ENCODE measurements at places on chromosomes 3 and 15.

DNA sequence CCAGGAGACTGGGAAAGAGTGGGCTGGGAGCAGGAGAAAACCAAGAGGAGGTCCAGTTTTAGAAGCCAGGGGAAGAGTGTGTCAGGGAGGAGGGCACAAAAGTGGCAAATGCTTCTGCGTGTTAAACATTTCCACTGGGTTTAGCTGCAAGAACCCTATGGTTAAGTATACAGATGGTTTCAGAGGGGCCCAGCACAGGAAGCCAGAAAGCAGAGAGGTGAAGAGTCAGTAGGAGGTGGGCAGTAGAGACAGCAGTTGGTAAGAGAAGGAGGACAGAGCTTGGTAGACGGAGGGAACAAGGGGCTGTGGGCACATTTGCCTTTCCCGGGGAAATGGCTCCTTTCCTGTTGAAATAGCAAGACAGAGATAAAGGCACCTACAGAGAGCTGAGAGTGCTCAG is 133.8 kb downstream of the EPHB1 start:
- DNase-seq = no peak

- DNase-seq = peak; percentile 7
Observed at GRCh38 chr3:108877901-108878300, 55.3 kb downstream of the TRAT1 start.

DNA sequence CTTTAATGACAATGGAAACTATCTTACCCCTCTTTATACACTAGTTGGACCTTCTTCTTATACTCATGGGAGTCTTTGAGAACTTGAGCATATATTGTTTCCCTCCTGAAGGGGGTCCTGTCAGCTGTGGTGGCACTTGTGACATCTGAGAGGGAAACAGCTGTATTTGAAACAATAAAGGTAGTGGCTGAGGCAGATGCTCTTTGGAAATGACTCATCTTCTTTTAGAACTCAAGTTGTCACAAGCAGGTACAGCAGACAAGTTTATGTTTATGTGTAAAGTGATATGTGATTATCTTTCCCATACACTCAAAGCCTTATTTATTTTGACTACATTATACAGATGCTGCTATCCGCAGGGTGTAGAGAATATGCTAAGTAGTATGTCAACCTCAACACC is 220.0 kb upstream of the GRM7 start:
- no peak for DNase-seq

DNA sequence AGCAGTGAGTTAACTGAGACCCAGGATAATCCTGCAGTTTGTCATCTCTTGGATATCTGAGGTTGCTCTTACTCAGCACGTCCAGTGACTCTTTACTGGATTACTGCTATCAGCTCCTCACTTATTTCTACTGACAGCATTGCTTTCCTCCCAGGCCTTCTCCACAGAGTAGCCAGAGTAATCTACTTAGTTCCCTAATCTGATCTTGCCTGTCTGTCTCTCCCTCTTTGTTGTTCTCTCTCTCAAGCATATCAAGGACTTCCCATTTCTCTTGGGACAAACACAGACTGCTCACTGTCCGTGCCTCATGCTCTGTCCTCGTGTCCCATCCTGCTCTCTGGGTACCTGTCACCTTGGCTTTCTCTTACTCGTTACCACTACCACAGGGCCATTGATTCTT is 376.2 kb downstream of the FEZF2 start:
- DNase-seq = no peak

DNA sequence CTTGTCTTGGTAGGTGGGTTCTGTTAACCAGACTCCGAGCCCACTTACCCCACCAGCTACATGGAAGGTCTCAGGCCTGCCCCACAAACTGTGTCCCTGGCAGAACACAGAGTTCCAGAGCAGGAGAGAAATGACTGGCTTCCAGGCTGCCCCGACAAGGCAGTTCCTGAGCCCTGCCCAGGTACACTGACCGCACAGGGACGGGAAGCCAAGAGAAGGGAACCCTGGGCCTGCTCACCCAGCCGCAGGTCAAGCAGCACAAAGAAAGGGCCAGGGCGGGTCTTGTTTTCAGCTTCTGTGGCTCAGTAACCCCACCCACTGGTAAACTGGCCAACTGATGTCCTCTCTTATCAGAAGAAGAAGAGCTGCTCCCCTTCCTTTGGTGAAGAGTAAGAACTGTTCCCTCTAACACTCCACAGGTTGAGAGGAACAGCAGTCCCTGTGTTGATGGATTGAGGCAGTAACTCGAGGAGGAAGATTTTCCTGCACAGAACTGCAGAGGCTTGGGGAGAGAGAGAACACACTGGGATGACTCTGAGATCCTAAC is 68.4 kb downstream of the CRTC3 start:
- no peak for DNase-seq

- DNase-seq = no peak
Observed at GRCh38 chr3:189794518-189794917, 163.3 kb downstream of the TP63 start.

GRCh38 chr15:60563539-60564404 is 84.8 kb upstream of the ICE2 start:
- no peak for DNase-seq

GRCh38 chr3:149585401-149585726 is 72.5 kb downstream of the WWTR1 start:
- peak; percentile 53 for DNase-seq

GRCh38 chr15:84934942-84935729 is 46.5 kb upstream of the PDE8A start:
- no peak for DNase-seq

GRCh38 chr15:68775671-68776476 is 44.8 kb downstream of the ANP32A start:
- DNase-seq = peak; percentile 36

DNA sequence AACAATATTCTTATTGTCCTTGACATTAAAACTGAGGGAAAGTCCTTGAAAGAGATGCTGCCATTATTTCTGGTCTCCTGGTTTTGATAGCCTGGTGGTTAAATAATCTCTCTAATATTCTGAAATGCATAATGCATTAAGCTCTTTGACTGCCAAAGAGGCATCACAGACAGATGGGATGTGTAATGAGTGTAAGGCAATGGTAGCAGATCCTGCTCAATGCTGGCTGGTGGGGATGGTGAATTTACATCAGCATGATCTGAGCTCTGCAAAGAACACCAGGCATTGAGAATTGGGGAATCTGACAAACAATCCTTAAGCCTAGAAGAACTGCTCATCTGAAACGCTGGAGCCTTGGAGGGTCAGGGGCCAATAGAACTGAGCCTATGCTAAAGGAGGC is 528.6 kb upstream of the LMCD1 start:
- DNase-seq = no peak

DNA sequence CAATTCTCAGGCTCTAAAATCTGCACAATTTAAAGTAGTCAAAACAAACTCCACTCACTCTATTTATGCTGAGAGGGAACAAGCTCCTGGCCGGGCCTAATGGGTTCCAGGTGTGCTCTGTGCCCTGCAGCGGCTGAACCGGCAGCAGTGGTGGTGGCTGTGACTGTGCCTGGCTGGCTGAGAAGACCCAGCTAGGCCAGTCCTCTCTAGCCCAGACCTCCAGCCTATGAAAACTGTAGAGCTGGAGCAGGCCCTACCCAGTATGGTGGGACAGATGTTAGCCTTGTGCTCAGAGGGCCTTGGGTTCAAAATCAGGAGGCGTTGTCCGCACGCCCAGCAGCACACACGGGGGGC is 37.0 kb downstream of the EPHB3 start:
- no peak for DNase-seq

DNA sequence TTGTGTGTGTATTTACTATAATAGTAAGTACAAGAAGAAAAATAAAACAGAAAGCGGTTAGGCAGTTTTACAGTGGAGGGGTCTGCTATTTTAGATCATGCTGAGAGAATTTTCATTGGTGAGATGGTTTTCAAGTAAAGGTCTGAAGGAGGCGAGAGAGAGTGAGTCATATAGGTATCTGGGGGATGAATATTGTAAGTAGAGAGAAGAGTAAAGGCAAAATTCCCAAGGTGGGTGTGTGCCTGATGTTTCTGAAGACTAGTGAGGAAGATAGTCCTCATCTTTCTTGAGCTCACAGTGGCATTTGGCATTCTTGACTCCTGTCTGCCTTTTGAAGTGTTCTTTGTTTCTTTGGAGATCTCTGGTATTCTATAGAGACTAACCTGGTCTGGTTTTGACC is 38.6 kb downstream of the CRYBG3 start:
- DNase-seq = no peak

- peak; percentile 39 for DNase-seq
Observed at GRCh38 chr3:170815340-170815739, 54.7 kb downstream of the RPL22L1 start.

DNA sequence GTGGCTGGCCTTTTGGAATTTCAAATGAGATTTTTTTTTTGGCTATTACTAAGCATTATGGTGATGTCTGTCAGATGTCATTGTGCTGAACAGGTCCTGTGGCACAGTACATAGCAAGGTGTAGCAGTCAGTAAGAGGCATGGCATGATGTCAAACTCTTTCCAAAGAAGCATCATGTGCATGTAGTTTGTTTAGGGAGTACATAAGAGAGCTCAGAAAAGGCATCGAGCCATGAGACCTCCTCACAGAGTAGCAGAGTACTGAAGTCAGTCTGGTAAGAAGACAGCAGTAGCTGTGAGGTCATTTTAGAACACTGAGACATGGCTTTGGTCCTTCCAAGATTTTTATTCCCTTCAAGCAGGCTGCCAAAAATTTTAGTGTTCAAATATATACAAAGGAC is 134.9 kb upstream of the SPRED1 start:
- no peak for DNase-seq

DNA sequence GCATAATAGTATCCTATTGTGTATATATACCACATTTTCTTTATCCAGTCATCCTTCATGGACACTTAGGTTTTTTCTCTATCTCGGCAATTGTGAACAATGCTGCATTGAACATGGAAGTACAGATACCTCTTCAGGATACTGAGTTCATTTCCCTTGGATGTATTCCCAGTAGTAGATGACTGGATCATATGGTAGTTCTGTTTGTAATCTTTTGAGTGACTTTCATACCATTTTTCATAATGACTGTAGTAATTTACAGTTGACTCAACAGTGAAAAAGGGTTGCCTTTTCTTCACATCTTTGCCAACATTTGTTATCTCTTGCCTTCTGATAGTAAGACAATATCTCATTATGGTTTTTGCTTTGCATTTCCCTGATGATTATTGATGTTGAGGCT is 21.8 kb downstream of the MYH15 start:
- DNase-seq = no peak

GRCh38 chr3:137796993-137797392 is 32.9 kb downstream of the SOX14 start:
- DNase-seq = no peak

DNA sequence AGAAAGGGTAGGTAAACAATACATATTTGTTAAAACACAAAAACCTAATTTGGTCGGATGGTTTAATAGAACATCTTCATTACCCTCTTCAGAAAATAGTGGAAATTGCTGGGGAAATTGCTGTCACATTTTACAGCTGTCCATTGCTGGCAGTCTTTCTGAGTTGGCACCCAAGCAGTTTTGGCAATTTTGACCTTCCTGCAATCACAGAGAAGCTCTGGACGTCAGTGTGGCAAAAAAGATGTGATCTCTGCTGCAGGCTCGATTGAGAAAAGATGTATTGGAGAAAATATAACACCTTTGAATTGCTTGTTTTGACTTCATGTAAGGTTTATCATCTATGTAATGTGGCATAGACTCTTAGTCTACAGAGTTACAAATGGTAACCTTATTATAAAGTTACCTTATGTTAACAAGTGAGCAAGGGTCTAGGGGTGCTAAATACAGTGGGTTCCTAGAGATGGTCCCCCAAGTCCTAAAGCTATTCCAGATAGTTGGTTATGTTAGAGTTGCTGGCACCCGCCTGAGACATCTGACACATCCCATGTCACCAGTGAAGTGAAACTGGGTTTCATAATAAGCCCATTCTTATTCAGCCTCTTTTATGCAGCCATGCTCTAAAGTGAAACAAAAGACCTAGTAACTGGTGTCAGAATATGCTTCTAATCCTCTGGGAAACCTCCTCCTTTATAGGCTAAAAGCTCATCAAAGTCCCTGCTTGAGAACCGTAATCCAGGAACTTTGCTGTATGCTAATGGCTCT is 14.0 kb downstream of the UBE2E1 start:
- peak; percentile 22 for DNase-seq

DNA sequence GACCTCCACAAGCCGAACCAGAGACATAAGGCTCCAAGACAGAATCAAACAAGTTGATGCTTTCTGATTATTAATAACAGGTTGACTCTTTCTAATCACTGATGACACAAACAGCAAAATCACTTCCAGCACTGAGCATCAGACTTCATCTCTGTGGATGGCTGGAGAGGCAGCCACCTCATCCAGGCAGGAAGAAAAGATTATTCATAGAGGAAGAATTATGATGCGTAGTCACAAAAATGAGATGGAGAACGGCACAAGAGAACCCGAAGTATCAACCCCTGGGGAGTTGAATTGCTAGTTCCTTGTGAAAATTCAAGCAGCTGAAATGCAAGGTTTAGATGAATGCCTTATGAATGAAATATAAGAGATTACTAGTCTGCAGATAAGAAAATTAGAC is 49.9 kb upstream of the LMCD1 start:
- DNase-seq = no peak

GRCh38 chr15:68403161-68403941 is 28.6 kb downstream of the ITGA11 start:
- no peak for DNase-seq

DNA sequence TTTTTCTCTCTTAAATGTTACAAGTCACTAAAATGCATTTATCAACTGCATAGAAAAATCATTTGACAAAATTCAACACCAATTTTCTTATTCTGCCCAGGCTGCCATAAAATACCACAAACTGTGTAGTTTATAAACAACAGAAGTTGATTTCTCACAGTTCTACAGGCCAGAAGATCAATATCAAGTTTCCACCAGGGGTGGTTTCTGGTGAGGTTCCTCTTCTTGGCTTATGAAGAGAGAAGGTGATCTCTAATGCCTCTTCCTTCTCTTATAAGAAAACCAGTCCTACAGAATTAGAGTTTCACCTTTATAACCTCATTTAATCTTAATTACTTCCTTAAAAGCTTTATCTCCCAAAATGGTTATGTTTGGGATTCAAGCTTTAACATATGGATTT is 10.9 kb upstream of the CD200R1L start:
- no peak for DNase-seq

- no peak for DNase-seq
Observed at GRCh38 chr15:41096178-41096577, 19.9 kb downstream of the INO80 start.

DNA sequence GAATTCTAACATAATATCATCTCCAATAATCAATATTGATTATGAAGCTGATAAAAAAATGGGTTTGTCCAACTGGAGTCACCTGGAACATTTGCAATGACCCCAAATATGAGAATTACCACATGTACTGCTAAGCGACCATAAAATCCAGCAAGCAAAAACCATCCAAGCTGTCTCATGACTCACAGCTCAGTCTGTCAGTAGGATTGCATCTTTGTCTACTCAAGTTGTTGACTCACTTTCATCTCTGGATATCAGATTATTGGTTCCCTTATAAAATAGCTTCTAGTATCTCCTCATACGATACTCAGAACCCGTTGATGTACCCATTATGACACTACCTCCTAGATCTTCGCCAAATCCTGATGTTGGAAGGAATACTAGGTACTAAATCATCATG is 209.8 kb upstream of the ATP11B start:
- DNase-seq = peak; percentile 45

DNA sequence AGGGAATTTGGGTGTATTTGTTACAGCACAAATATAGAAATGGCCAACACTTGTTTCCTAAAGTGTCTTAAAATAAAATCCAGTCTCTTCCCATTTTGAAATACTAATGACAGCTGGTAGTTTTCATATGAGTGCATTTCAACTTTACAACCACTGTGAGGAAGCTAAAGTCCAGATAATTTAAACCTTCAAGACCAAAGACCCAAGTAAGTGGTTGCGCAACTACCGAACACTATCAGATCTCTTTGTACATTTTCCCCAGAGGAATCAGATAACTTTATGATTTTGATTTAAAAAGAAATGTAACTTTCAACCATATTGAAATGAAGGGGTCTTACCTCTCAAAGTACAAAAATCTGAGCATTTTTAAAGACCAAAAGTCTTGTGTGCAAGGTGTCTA is 14.3 kb downstream of the BCL2L10 start:
- DNase-seq = no peak

Measured in renal cortical epithelial cell (primary cell).